ENCODE measurements at places on chromosomes 12 and 14.

GRCh38 chr12:6254491-6254890, 54.3 kb downstream of the CD9 start:
- no peak for DNase-seq

DNA sequence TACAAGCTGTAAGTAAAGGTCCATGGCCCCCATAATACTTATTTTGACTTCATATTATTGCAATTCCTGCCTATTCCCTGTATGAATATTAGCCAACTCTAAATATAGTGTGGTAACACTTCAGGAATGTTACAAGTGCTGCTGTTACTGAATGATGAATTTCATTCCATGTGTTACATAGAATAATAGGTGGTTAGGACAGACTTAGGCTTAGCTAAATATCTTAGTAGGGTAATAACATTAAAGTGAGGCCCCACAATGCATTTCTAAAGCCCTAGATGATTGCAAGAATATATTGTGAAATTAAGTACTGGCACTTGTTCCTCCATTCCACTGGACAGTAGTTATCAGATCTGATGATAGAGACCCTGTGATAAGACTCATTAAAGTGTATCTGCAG, 182.7 kb downstream of the PCNX1 start:
- no peak for DNase-seq

GRCh38 chr12:42094277-42094676, 50.4 kb downstream of the GXYLT1 start:
- no peak for DNase-seq

DNA sequence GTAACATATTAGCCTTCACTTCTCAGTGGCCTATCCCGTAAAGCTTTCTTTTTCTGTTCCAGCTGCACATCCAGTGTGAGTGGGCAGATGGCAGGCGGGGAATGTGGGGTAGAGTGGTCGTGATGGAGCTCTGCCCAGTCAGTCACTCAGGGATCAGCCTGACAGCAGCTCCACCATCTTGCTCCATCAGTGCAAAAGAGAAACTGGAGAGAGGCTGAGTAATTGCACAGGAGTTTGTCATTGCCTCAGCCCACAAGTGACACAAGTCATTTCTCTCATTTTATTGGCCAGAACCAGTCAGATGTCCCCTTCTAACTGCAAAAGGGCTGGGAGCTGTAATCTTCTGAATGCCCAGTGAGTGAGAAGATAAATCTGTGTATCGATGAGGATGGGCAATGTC, 66.5 kb downstream of the ATP23 start:
- DNase-seq = no peak

GRCh38 chr12:90628213-90628612, 326.8 kb downstream of the CCER1 start:
- DNase-seq = no peak

GRCh38 chr14:65320661-65321308, 91.7 kb upstream of the FUT8 start:
- no peak for DNase-seq

Measured in HAP-1 (cell line).